ENCODE measurements at places on chromosomes 12 and 14. TPM values are rescaled to one million over a fixed set of nuclear protein-coding genes. Genes with fewer than 3 reads are reported as not detected.

The PPTC7 gene
- total RNA-seq = 26.4 TPM

DNA sequence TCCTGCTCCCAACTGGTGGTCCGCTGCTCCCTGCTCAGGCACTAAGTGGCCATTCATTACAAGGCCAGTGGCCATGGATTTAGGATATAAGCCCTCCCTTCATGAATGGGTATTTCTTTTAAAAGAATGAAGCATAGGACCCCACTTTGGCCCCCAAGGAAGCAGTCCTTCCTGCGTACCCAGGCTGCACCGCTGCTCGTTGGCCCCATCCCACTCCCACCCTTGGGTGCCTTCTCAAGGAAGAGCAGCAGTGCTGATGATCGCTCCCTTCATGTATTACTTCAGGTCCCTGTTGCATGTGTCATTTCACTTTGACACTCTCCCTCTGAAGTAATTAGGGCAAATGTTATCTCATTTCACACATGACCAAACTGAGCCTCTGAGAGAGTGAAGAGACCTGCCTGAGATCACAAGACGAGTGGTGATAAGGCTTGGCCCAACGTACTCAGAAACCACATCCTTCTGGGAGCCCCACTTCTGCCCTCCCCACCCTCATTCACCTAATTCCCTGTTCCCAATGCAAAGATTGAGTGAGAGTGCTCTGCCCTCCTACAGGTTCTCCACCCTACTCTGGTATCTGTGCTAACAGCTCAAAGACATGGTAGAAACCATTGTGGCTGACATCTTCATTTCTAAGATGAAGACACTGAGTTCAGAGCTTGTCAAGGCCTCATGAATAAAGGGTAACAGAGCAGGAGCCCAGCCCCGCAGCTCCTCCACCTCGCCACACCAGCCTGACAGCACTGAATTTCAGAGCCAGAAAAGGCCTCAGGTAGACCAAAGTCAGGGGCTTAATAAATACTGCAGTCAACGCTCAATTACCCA is 10.3 kb upstream of the KRT2 start:
- H3K4me1 ChIP-seq = no peaks in the 10 kb centered on the region
- H3K36me3 ChIP-seq = no peaks in the 10 kb centered on the region
- peaks cover 20% of the 10 kb centered on the region for H3K27me3 ChIP-seq
- no peak for DNase-seq
- no peak overlapping the region for H3K4me3 ChIP-seq

GRCh38 chr14:68929623-68930307 is 49.3 kb downstream of the ACTN1 start:
- H3K4me3 ChIP-seq = no peak overlapping the region
- no peaks in the 10 kb centered on the region for H3K36me3 ChIP-seq
- DNase-seq = no peak
- peaks cover 29% of the 10 kb centered on the region for H3K4me1 ChIP-seq

DNA sequence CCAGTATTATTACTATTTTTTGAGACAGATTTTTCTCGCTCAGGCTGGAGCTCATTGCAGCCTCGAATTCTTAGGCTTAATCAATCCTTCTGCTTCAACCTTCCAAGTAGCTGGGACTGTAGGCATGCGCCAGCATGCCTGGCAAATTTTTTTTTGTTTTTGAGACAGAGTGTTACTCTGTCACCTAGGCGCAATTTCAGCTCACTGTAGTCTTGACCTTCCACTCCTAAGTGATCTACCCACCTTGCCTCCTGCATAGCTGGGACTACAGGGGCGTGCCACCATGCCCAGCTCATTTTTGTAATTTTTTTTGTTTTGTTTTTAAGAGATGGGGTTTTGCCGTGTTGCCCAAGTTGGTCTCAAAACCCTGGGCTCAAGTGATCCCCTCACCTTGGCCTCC is 15.2 kb downstream of the ERC1 start:
- H3K27ac ChIP-seq = no peak overlapping the region
- no peak overlapping the region for H3K4me3 ChIP-seq
- DNase-seq = no peak

GRCh38 chr14:104098272-104099095 is 13.0 kb downstream of the ASPG start:
- no peaks in the 10 kb centered on the region for H3K36me3 ChIP-seq
- peaks cover 9% of the 10 kb centered on the region for H3K27me3 ChIP-seq
- no peak overlapping the region for H3K4me3 ChIP-seq
- peak; percentile 61 for DNase-seq
- H3K4me1 ChIP-seq = peaks cover 9% of the 10 kb centered on the region

The PTGER2 gene
- total RNA-seq = 5.3 TPM

DNA sequence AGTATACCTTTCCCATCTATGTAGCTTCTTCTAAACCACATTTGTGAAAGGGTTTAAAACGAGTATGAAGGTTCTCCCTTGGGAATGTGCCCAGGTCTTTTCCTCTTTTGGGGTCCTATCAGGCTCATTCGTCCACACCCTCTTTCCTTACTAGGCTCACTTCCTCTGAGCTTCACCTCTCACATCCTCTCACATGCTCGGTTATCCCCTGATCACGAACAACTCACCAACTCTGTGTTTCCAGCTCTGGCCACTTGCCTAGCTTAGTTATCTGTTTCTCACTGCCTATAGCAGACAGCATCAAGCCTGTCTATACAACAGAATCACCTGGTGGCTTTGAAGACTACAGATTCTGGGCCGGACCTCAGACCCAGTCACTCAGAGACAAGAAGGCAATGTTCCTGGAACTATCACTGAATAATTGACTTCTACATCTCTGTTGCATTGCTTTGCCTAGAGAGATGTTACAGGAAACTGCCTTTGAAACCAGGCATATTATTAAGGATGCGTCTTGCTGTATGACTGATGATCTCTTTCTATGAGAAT is 158.2 kb downstream of the FOXN3 start:
- no peaks in the 10 kb centered on the region for H3K27me3 ChIP-seq
- H3K4me1 ChIP-seq = no peaks in the 10 kb centered on the region

GRCh38 chr12:96190413-96191108 is 3.6 kb upstream of the ELK3 start:
- no peaks in the 10 kb centered on the region for H3K36me3 ChIP-seq
- DNase-seq = no peak
- H3K4me1 ChIP-seq = no peaks in the 10 kb centered on the region
- no peak overlapping the region for H3K27ac ChIP-seq
- H3K27me3 ChIP-seq = no peaks in the 10 kb centered on the region

- no peak overlapping the region for H3K4me3 ChIP-seq
- no peak for DNase-seq
- no peak overlapping the region for H3K27ac ChIP-seq
Measured at GRCh38 chr12:9342614-9343353, 134.6 kb upstream of the PZP start.

DNA sequence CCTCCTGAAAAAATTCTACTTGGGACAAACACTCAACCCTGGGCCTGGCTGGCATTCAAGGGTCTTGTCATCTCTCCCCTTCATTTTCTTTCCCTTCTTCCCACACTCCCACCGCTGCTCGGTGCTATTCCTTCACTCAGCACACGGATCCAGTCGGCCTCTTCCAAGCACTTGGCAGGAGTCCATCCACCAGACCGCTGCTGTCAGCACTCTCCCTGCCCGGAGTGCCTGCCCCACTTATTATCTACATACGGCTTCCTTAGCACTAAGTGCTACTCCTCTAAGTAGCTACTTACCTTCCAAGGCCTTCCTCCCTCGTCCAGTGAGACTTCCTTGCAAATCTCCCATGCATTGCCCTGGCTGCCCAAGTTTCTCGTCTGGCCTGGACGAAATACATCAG is 29.8 kb downstream of the CALM1 start:
- H3K27me3 ChIP-seq = no peaks in the 10 kb centered on the region
- H3K4me1 ChIP-seq = peaks cover 8% of the 10 kb centered on the region

GRCh38 chr14:77878783-77879182 is 78.9 kb downstream of the ADCK1 start:
- H3K36me3 ChIP-seq = no peaks in the 10 kb centered on the region
- no peak overlapping the region for H3K27ac ChIP-seq
- H3K4me1 ChIP-seq = no peaks in the 10 kb centered on the region

- H3K4me3 ChIP-seq = no peak overlapping the region
- no peak overlapping the region for H3K27ac ChIP-seq
- no peaks in the 10 kb centered on the region for H3K27me3 ChIP-seq
- no peaks in the 10 kb centered on the region for H3K4me1 ChIP-seq
Measured at GRCh38 chr12:27894309-27894708, 78.2 kb downstream of the PTHLH start.

The NPAS3 gene
- total RNA-seq = 1.2 TPM

All from upper lobe of right lung (tissue), 1 donor.